Adipocyte (in vitro differentiated cells): ENCODE measurements at places on chromosomes 4 and X.

DNA sequence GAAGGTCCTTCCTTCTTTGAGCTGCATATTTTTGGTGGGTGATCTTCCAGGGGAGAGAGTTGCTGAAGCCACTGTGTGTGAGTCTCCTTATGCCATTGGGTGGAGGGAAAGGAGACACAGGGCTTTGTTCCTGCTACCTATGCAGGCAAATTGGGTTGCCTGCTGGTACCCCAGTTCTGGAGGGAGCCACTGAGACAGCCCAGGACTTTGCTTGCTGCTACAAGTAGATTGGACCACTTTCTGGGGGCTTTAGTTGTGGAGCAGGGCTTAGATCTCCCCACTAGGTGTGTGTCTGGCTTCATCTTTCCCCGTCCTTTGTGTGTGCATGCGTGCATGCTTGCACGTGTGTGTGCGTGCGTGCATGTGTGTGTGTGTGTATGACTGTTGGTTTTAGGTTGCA is 10.0 kb downstream of the CITED1 start:
- DNase-seq = no peak

DNA sequence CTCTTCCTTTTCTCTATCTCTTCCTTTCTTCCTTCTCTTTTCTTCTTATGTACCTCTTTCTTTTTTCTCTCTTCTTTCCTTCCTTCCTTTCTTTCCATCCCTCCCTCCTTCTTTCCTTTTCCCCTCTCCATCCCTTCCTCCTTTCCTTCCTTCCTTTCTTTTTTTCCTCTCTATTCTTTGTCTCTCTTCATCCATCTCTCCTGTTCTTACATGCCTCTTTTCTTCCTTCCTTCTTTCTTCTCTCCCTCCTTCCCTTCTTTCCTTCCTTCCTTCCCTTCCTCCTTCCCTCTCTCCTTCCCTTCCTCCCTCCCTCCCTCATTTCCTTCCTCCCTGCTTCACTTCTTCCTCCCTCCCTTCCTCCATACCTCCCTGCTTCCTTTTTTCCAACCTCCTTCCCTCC is 19.2 kb upstream of the XG start:
- DNase-seq = no peak

GRCh38 chrX:109890910-109891502 is 111.9 kb upstream of the TMEM164 start:
- DNase-seq = peak; percentile 78

GRCh38 chrX:9878146-9878820 is 88.9 kb upstream of the CLDN34 start:
- DNase-seq = peak; percentile 8

GRCh38 chr4:138658518-138658917 is 357.1 kb upstream of the NOCT start:
- DNase-seq = no peak
